ENCODE measurements at places on chromosomes 3 and 15. TPM values are rescaled to one million over a fixed set of nuclear protein-coding genes. Genes with fewer than 3 reads are reported as not detected.

- no peak for DNase-seq
These were observed 376.6 kb upstream of the SLCO3A1 start for GRCh38 chr15:91476861-91477260.

GRCh38 chr3:59480486-59480995, 430.7 kb upstream of the CFAP20DC start:
- no peak for DNase-seq

The TTLL13 gene
- 0.05 TPM for polyA plus RNA-seq

The RHOV gene
- 1.5 TPM for polyA plus RNA-seq

- no peak for DNase-seq
These were observed 28.9 kb downstream of the NXPE3 start for GRCh38 chr3:101807888-101808287.

DNA sequence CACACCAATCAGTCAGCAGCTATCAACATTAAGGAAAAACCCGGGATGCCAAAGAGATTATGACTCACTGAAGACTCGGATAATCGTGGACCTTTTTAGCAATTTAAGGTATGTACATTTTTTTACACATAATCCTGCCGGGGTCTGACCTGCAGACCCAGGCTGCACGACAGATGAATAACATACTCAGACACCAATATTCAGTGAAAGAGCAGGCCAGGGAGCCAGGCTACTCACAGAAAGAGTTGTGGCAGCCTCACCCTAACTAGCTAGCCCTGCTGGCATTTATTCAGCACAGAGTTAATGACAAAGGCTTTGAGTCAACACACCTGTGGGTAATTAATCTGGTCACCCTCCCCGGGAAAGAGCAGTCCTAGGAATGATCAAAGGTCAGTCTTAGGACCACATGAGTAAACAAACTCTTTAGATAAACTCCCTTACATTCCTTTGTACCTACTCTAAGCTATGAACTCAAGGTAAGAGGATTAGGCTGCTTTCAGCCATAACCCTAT, 727.5 kb downstream of the TBL1XR1 start:
- DNase-seq = no peak

The RLBP1 gene
- 0.05 TPM for polyA plus RNA-seq

The USP13 gene
- 5.5 TPM for polyA plus RNA-seq

- DNase-seq = no peak
These were observed 2.1 kb upstream of the SCAANT1 start for GRCh38 chr3:63914312-63914711.

The STAC gene
- polyA plus RNA-seq = 8.9 TPM

- DNase-seq = no peak
These were observed 41.8 kb downstream of the SMAD3 start for GRCh38 chr15:67107014-67107812.

DNA sequence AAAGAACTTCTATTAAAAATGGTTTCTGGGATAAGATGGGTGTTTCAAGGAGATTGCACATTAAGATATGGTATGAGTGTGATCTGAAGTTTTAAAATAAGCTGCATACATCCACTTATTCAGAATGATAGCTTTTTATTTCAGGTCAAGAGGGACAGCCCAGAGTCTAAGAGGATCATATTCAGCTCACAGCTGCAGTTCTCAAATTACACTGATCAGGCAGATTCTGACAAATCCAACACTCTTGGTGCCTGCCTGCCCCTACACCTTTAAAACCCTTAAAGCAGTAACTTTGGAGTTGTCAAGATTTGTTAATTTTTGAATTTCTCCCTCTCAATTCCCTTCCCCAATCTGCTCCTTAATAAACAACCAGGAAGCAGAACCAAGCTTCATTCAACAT, 9.1 kb upstream of the TMEM87A start:
- DNase-seq = no peak

The CHAC1 gene
- polyA plus RNA-seq = 215 TPM

The ACSBG1 gene
- polyA plus RNA-seq = 5.4 TPM

The GCHFR gene
- 102 TPM for polyA plus RNA-seq

DNA sequence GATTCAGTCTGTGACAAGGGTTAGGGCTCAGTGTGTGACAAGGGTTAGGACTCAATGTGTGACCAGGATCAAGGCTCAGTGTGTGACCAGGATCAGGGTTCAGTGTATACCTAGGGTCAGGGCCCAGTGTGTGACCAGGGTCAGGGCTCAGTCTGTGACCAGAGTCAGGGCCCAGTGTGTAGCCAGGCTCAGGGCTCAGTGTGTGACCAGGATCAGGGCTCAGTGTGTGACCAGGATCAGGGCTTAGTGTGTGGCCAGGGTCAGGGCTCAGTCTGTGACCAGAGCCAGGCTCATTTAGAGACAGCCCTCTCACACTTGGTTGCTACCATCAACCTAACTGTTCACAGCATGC, 24.2 kb downstream of the LOXL1 start:
- DNase-seq = no peak

DNA sequence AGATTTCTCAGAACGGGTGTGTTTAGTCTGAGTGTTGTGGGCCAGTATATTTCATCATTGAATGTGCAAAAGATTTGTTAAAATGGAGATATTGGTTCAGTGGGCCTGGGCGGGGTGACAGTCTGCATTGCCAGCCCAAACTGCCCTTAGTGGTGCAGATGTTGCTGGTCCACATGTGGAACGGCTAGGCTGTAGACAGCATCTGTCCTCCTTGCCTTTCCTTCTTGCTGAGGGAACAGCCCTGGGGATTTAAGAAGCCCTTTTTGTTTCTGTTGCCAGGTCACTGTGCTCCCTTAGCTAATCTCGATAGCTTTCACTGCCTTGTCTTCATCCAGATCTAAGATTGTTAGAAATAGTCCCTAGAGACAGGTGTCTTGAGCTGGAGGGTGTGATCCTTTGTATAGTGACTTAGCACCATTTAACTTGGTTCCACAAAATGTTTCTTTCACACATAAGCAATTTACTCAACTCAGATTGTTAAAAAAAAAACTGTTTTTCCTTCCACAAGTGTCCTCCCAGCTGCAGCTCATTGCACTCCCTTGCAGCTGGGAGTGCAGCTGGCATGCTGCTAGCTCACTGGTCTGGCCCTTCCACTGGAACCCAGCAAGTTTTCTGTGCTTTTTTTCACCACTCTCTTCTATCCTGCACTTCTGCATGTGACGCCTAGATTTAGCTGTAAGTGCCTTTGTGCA, 37.5 kb downstream of the GAP43 start:
- no peak for DNase-seq

The PRR20G gene
- 0.67 TPM for polyA plus RNA-seq

The SEMA3F gene
- 20.3 TPM for polyA plus RNA-seq

- no peak for DNase-seq
These were observed 330.2 kb downstream of the DIPK2A start for GRCh38 chr3:144301863-144302262.

DNA sequence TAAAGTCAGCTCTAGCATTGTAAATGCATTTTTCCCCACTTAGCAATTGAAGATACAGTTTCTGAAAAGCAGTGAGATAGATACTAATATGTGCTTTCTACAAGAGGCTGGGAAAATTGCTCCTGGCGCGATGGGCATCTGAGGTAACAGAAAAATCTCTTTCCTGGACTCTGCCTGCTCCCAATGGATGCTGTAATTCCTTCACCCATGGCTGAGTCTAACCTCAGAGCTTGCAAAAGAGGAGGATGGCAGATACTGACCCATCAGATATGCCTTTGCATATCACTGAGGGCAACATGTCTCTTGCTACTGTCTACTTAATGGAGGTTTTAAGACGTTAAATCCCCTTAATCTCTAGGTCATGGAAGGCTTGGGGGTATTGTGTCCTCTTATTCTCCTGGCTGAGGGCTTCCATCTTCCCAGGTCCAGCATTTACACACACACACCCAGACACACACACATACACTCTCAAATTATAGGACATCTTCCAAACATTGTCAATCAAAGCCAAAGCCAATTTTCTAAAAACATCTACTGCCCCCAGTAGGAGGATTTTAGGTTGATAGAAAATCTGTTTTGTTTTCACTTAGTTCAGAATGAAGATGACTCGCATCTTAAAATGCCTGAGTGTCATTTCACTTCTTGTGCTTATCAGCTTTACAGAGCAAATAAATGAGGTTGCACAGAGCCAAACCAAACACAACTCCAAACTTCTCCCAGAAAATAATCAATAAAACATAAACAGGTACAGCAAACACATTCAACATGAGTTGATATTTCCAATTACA, 2.4 kb downstream of the TRPM1 start:
- DNase-seq = no peak

DNA sequence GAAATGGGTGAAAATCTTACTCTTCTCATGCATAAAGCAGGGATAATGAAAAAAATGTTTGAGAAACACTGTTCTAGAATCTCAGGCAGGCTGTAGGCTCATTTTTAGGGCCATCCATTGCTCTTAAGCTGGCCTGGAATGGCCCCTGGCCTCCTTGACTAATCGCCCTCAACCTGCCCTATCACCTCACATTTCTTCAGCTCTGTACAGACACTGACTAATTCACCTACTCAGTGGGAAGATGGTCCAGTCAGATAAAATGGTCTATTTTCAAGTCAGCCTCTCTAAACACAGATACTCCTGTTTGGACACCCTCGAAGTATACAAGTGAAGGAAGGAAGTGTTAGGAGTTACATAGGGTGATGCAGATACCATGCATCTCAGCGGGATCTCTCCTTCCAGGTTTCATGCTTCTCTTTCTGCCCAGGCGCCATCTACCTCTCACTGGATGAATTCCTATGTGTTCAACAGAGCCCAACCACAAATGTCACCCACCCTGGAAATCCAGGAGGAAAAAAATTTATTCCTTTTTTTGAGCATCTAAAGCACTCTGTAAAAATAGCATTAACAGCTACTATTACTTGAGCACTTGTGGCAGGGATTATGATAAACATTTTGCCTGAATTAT, 12.1 kb downstream of the FMN1 start:
- no peak for DNase-seq

DNA sequence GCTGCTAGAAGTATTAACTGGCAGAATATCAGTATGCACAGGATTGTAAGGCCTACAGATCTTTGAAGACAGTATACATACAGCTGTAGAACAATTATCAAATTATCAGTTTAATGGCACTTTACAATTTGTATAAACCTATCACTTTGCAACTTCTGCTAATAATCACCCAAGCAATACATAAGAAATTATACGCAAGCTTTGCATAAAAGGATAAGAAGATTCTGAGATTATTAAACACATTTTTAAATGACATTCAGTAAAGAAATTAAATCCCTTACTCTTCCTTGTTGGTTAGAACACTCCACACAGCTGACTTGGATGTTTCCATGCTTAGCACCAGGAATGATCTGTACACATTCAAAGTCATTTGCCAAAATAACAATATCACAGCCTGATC, 46.8 kb downstream of the DMXL2 start:
- DNase-seq = no peak

The CNTN6 gene
- polyA plus RNA-seq = not detected

GRCh38 chr3:139454346-139454745, 22.0 kb downstream of the RBP2 start:
- no peak for DNase-seq

DNA sequence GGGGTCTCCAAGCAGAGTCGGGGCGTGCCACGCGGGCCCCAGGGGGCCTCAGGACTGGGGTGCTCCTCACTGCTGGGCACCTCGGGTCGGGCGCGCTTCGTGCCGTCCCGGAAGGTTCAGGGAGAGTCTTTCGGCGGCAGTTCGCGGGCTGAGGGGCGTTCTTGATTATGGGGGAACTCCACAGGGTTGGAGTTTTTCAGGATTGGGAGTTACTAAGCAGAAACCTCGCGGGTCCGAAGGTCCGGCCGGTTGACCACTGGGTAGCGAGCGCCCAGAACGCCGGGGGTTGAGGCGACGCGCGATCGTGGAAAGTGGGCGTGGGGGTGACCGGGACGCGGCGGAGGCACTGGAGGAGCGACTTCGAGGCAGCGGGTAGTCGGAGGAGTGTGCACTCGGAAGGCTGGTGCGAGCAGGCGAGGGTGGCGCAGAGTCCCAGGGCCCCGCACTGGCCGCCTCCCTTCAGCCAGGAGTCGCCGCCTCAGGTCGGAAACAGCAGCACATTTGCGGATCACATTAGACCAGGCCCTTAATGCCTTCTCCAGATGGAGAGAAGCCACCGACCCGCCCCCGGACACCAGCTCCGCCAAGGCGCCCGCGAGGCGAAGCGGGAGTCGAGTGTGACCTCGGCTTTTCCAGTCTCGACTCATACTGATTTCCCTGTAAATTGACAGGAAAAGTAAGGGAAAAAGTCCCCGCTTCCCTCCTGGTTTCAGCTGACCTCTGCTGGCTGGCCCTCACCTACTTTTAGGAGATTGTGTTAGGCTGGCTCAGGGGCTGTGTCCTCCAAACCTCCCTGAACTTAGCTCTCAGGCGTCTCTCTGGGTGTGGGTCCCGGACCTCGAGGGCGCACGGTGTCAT, 685 bp downstream of the ADAMTSL3 start:
- peak; percentile 74 for DNase-seq

The GRK7 gene
- polyA plus RNA-seq = not detected

GRCh38 chr3:170566413-170566812, 19.5 kb downstream of the SLC7A14 start:
- no peak for DNase-seq

The GASK1A gene
- polyA plus RNA-seq = 5.2 TPM

GRCh38 chr3:142148792-142149672, at the start of gene TFDP2:
Gene TFDP2 (minus strand): TSS chr3:142149544. CDS start chr3:142101749, 47,795 bp downstream.
- DNase-seq = peak; percentile 97

GRCh38 chr3:105096071-105096470, 270.6 kb upstream of the ALCAM start:
- DNase-seq = no peak

The CHRNB4 gene
- polyA plus RNA-seq = 4.1 TPM

DNA sequence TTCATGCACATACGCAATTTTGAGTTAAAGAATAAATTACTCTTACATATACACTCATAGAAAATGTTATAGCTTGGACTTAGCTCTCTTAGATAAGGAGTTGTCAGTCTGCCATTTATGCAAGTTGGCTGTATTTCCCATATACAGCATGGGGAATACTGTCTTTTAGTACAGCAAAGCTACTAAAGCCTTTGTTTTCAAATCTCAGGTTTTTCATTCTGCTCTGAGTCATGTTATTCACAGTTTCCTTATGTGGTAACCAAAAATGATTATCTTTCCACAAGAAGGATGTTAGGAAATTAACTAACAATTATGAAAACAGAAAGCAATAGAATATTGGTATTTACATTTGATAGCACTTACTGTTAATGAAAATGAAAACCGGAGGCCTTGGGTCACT, 4.3 kb upstream of the TIPARP start:
- DNase-seq = no peak

DNA sequence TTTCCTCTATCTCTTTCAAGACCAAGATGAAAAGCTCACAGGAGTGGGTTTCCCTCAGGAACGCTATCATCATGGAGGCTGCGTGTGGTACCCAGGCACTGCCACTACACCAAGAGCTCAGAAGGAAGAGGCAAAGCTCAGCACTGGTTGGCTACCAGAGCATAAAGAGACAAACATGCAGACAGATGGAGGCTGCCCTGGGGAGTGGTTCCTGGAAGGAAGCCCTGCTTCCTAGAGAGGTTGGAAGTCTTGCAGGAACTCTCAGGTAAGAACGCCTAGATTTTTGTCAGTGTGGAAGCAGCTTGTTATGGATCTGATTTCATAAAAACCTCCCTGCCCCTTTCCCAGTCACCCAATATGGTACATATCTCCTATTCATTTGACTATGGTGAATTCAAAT, 49.9 kb upstream of the ADCY5 start:
- no peak for DNase-seq

The DMXL2 gene
- 5.9 TPM for polyA plus RNA-seq

- no peak for DNase-seq
These were observed 992 bp downstream of the RHOV start for GRCh38 chr15:40872791-40873693.
